ENCODE measurements at places on chromosomes 11 and 22.

DNA sequence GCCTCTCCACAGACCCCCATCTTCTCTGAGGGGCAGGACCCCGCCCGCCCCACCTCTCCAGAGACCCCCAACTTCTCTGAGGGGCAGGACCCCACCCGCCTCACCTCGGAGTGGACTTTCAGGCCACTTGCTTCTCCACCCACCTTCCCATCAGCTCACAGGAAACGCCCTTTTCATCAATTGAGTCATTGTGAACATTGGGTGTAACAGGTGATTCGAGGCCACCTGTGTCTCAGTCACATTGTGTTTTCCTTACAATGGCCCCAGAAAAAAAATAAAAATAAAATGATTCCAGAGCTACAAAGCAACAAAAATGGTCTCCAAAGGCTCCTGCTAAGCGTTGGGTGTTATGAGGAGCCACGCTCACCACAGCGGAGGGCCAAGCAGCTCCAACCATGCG lies 36.0 kb downstream of the BRD1 start:
- no peak for DNase-seq

DNA sequence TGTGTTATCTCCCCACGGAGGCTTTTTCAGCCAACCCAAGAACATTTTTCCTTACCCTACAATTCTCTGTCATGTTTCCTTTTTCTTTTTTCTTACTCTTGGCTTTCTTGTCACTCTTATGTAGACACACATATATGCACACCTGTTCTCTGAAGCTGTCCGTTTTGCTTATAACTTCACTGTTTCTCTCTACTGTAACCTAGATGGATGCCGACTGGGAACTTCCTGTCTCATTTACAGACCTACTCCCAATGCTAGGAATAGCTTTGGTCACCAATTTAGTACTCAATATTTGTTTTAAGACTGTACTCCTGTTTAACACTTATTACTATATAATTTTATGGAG lies 9.9 kb upstream of the CASP12 start:
- no peak for DNase-seq

- no peak for DNase-seq
These were observed 105.5 kb downstream of the C11orf87 start for GRCh38 chr11:109527496-109527895.

DNA sequence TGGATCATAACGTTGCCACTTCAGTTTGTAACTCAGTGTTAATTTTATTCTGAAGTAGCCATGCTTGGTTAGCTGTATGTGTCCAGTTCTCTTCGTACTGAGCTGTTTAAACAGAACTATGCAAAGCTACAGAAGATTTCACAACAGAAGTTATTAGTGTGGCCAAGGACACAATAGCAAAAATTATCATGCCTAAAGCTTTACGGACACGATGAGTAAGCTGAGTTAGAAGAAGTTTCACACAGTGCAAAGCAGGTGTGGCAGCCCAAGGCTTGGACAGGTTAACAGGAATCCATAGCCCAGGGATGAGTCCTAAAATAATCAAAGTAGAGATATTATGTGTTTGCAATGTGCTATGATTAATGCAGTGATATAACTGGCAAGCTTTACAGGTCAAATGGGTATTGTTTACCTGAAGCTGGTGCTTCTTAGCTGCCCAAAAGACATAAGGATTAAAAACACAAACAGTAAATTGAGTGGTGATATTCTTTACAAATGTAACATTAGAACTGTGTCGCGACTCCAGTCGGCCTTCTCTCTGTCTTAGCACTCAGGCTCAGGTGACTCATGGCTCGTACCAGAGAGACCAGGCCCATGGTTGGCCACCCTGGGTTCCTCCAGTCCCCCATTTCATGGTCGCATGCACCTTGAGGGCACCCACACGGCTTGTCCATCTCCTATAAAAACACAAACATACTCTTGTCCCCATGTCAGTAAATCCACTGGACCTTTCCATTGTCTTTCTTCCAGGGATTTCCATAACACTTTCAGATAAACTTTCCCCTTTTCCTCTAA lies 35.5 kb upstream of the NCAM1 start:
- no peak for DNase-seq

DNA sequence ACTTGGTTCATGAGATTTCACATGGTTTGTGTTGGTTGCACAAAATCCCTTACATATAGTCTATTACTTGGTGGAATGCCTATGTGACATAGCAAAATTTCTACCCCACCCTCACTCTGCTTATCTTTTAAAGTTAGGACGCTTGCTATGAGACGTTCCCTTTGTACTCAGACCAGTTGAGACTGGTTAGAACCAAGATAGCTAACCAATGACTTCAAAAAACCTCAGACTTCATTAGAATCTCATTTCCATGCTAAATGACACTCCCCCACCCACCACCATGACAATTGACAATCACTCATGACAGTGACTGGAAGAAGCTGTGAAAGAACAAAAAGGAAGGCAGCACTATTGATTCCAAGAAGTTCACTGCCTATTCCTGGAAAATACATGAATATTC lies 313.6 kb downstream of the ETS1 start:
- DNase-seq, result no peak

- DNase-seq, result no peak
These were observed 39.1 kb downstream of the PITPNB start for GRCh38 chr22:27879923-27880322.

- DNase-seq, result no peak
These were observed 235.9 kb downstream of the TBC1D22A start for GRCh38 chr22:46998331-46998730.

DNA sequence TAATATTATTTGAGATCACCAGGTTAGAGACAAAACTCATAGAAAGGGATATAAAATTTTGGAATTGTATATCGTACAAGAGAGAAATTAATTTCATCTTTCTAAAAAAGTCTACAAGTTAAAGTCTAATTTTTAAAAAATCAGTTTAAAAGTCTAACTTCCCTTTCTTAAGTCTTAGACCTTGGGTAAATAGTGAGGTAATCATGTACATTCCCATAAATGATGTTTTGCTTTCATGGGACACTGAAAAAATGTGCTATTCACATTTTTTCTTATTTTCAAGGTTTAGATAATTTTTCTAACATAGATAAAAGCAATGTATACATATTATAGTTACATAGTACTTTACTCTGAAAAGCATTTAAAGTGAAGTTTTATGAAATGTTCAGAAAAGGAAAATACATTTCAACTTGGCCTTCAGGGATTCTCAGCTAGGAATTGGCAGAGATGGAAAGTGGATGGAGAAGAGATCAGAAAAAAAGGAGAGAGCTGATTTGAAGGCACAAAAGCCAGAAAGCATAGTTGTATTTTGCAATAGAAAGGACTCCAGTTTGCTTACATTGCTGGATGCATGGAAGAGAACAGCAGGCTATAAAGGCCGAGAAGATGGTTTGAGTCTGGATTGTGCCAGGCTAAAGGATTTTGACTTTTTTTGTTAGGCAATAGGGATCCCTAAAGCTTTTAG lies 194.0 kb downstream of the CASP12 start:
- DNase-seq, result no peak

DNA sequence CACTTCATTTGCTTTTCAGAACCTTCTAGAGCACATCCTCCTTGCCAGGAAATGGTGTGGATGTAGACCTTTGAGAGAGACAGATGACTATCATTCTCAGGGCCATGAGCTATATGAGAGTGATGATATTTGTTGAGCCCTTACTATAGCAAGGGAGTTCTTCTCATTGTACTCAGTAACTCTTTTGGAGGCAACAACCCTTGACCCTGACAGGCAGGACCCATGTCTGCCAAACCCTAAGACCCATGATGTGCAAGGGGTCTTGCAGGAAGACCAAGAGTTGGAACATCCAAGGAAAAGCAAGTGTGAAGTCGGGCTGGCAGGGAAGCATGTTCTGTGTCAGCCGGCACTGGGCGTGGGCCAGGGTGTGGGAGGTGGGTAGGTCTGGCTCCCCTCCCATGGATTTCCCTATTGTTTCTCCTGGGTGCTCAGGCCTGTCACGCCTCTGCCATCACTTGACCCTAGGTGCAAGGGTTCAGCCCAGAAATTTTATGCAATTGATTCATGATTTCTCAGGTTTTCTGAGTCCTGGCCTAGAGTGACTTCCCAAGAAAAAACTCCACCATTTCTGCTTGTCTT lies 1.2 kb downstream of the FOLR3 start:
- no peak for DNase-seq

GRCh38 chr11:79092791-79093353 lies 348.0 kb downstream of the TENM4 start:
- DNase-seq, result no peak

DNA sequence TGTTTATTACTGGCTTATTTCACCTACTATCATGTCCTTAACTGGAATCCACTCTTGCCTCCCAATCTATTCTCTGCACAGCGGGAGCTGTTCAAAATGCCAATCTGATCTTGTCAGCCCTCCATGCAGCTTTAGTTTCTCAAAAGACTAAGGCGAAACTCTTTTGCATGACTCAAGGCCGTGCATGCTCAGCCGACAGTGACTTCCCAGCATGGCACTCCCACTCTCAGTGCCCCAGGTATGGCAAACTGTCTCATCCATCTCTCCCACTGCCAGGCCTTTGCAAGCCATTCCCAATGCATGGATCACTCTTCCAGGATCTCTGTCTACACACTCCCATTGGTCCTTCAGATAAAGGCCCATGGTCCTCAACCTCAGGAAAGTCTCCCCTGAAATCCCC lies 245.9 kb downstream of the LARGE1 start:
- no peak for DNase-seq

- DNase-seq, result no peak
These were observed 84.3 kb upstream of the MTMR2 start for GRCh38 chr11:96008161-96008720.

- no peak for DNase-seq
These were observed 418.5 kb downstream of the MIAT start for GRCh38 chr22:27075891-27076290.

DNA sequence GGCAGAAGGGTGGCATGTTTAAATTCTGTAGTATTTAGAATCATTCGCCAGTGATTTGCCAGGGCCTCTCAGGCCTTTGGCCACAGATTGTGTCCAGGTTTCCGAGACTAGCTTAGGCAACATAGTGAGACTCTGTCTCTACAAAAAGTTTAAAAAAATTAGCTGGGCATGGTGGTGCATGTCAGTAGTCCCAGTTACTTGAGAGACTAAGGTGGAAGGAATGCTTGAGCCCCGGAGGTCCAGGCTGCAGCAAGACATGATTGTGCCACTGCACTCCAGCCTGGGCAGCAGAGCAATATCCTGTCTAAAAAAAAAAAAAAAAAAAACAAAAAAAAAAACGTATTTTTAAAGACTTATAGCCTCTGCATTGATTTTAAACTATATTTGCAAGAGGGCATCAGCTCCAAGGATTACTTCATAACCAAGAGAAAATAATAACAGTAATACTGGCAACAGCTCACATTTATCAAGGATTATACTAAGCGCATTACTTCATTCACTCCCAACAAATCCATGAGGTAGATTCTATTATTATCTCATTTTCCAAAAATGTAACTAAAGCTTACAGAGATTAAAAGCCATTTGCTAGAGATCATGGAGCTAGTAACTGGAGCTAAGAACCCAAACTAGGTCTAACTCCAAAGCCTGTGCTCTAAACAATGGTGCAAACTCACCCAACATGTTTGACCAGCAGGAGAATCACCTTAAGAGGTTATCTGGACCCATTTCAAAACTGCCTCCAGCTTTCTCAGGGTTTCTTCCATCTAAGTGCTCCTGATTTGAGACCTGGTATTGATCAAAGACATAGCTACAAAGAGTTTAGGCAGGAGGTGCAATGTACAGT lies 32.6 kb upstream of the SLC6A5 start:
- no peak for DNase-seq

- DNase-seq, result no peak
These were observed 132.4 kb downstream of the LARGE1 start for GRCh38 chr22:33787645-33788456.

GRCh38 chr11:102716527-102716926 lies 8.2 kb downstream of the MMP8 start:
- no peak for DNase-seq

DNA sequence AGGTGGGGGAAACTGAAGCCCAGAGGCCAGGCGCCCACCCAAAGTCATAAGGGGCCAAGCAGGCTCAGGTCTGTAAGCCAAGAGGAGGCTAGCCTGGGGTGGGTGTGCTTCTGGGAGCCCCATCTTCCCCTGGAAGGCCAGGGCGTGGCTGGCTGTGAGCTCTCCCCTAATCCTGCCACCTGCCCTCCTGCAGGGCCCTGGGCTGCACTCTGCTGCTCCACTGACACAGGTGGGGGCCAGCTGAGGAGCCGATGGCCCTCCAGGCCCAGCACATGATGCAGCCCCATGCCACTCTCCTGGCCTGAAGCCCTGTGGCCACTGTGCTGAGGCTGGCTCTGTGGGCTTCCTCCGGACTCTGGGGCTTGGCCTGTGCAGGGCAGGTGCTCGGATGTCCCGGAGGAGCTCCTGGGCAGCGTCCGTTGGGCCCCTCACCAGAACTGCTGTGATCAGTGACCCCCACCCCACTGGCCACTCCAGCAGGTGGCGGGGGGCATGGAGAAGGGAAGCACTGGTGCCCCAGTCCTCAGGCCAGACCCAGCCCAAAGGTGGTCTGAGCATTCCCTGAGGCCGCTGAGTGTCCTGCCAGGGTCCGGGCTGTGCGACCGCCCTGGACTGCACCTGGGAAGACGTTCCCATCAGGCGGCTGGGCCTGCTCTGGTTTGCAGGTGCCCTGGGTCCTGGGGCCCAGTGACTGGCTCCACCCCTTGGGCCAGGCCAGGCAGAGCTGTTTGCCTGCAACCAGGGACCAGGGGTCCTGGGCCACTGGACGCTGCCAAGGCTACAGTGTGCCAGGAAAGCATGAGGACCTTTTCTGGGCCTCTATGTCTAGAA lies 8.5 kb downstream of the PIM3 start:
- no peak for DNase-seq

DNA sequence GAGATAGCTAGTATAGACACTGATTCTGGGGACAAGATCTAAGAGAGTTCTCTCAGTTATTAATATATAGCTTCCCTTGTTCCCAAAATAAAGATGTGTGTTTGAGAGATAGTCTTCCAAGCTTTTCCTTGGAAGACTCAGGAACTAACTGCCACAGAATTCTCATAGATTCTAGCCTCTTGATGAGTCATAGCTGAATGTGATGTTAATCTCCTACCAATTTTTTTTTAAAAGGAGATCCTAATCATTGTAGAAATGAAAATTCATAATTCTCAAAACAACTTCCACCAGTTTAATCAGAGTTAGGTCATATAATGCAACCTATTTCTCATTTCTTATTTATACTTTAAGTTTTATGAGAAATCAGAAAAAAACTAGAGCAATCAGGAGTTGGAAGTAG lies 148.8 kb downstream of the JRKL start:
- DNase-seq, result no peak

GRCh38 chr11:92455210-92455790 lies 230.7 kb downstream of the FAT3 start:
- DNase-seq, result no peak

DNA sequence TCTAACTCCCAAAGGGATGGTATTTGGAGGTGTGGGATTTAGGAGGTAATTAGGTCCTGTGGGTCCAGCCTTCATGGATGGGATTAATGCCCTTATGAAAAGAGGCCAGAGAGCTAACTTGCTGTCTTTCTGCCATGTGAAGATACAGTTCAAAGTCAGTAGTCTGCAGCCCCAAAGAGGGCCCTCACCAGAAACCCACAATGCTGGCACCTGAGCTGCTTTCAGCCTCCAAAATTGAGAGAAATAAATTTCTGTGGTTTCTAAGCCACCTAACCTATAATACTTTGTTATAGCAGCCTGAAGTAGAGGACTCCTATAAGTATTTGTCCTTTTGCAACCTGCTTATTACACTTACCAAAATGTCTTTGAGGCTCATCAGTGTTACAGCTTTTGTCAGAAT lies 16.2 kb downstream of the ATM start:
- DNase-seq, result no peak

Data from activated CD4-positive, alpha-beta T cell treated with anti-CD3 and anti-CD28 coated beads for 24 hours (primary cell).